Naive B cell (primary cell): ENCODE measurements at places on chromosomes 5 and 9. TPM values are rescaled to one million over a fixed set of nuclear protein-coding genes. Genes with fewer than 3 reads are reported as not detected.

The CCDC180 gene
- 1.1 TPM for polyA plus RNA-seq

The SMIM33 gene
- not detected for polyA plus RNA-seq

The ADGRV1 gene
- polyA plus RNA-seq = not detected

The SMIM15 gene
- polyA plus RNA-seq = 34.4 TPM

The FAM169A gene
- polyA plus RNA-seq = 8.3 TPM
